ENCODE measurements at places on chromosomes 12 and 14.

DNA sequence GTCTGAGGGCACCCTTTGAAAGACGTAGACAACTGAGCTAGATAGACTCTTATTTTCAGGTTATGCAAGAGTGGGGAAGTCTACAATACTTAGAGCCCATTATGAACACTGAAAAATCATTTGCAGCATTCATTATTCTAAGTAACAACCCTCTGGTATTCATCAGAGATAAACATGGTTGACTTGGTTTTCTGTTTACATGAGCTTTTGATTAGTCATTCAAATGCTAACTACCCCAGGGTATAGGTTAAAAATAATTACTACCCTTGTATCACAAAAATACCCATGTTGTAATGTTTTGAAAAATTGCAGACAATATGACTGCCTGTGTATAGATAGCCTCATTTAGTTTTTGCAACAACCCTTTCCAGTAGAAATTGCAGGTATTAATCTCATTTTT lies 78.5 kb downstream of the PPFIBP1 start:
- H3K27me3 ChIP-seq = peaks cover 7% of the 10 kb centered on the region
- no peaks in the 10 kb centered on the region for H3K4me1 ChIP-seq
- H3K4me3 ChIP-seq = no peak overlapping the region
- DNase-seq = no peak
- no peaks in the 10 kb centered on the region for H3K36me3 ChIP-seq
- no peak overlapping the region for H3K27ac ChIP-seq

DNA sequence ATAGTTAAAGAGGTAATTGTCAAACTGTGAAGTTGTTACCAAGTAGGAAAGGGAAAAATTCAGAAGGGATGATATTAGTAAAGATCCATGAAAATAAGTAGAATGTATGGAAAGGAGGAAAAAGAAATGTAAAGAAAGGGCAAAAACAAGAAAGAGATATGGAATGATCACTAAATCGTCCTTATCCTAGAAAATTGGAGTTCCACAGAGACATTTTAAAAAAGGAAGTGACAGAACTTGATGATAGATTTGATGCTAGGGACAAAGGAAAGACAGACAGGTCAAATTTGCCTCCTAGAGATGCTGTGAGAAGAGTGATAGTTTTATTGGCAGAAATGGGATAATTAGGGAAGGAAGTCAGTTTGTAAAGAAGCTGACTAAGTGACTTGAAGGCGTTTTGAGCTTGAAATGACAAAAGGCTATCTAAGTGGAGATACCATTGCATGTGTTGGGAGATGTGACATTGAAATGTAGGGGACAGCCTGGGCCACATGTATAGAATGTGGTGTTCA lies 20.6 kb downstream of the TTC8 start:
- H3K27ac ChIP-seq = no peak overlapping the region
- DNase-seq = no peak
- H3K4me1 ChIP-seq = no peaks in the 10 kb centered on the region
- no peak overlapping the region for H3K4me3 ChIP-seq
- no peaks in the 10 kb centered on the region for H3K27me3 ChIP-seq
- H3K36me3 ChIP-seq = no peaks in the 10 kb centered on the region

DNA sequence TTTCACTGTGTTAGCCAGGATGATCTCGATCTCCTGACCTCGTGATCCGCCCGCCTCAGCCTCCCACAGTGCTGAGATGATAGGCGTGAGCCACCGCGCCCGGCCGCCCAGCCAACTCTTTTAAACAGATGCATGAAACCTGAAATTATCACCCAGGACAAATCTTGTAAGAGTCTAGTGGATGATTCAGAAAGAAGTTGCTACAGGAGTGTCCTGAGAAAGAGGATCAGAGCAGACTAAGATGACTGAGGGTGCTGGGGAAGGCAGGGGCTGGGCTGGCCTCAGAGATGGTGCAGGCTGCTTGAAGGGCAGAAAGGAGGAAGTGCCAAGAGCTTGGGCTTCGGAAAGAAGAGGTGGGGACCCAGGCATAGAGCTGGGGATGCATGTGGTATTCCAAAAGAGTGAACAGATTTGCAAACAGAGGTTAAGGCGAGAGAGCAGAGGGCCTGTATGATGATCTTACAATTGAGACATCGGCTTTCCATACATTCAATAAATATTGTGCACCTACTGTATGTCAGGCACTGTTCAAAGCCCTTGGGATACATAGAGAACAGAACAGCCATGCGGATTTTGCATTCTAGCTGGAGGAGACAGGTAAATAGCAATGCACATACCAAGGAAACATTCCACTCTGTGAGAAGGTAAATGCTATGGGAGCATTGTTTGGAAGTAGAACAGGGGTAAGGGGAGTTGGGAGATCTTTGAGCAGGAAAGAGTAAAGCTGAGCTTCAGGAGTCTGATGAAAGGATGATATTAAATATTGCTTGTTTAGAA lies 7.4 kb upstream of the CD9 start:
- H3K4me1 ChIP-seq = peaks cover 12% of the 10 kb centered on the region
- H3K27me3 ChIP-seq = peaks cover 39% of the 10 kb centered on the region
- no peak overlapping the region for H3K4me3 ChIP-seq

- H3K36me3 ChIP-seq = no peaks in the 10 kb centered on the region
- peaks cover 15% of the 10 kb centered on the region for H3K27me3 ChIP-seq
- peaks cover 5% of the 10 kb centered on the region for H3K4me1 ChIP-seq
- H3K27ac ChIP-seq = no peak overlapping the region
These were observed 196.4 kb downstream of the RGS6 start for GRCh38 chr14:72128629-72129028.

DNA sequence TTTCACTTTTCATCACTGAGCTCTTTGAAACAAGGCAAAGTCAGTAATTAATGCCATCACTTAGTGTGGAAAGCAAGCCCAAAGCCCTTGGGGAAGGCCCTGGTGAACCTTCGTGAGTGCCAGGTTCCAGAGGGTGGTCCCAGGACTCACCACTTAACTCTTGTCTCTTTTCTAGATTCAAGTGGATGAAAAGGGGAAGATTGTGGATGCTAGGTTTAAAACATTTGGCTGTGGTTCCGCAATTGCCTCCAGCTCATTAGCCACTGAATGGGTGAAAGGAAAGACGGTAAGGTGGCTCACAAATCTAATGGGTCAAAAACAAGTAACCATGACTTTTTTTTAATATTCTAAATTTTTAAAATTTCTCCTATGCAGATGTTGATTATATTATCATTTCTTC lies 2.8 kb downstream of the ISCU start:
- peak overlapping the region; percentile 50 for H3K27ac ChIP-seq
- no peaks in the 10 kb centered on the region for H3K27me3 ChIP-seq
- peaks cover 43% of the 10 kb centered on the region for H3K4me1 ChIP-seq
- H3K36me3 ChIP-seq = peaks cover 39% of the 10 kb centered on the region
- DNase-seq = no peak

DNA sequence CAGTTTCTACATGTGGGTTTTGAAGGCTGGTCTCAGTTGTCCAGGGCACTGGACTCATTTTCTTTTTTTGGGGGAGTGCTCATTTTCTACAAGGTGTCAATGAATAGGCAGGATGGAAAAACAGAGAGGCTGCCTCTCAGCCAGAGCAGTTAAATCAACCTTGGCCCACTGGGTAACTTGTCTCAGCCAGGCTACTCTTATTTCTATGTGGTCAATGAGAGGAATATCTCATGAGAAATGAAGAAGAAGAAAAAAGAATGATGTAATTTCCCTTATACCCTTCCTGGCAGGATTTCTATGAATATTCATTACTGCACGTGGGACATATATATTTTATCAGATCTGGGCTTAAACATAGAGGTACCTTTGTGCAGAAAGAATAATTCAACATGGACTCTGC lies 155.2 kb upstream of the E2F7 start:
- no peak for DNase-seq
- no peaks in the 10 kb centered on the region for H3K36me3 ChIP-seq
- no peak overlapping the region for H3K27ac ChIP-seq
- H3K27me3 ChIP-seq = no peaks in the 10 kb centered on the region
- H3K4me3 ChIP-seq = no peak overlapping the region
- no peaks in the 10 kb centered on the region for H3K4me1 ChIP-seq

- H3K36me3 ChIP-seq = no peaks in the 10 kb centered on the region
- peak overlapping the region; percentile 41 for H3K4me3 ChIP-seq
- DNase-seq = no peak
- no peaks in the 10 kb centered on the region for H3K27me3 ChIP-seq
These were observed 22.4 kb downstream of the SLC7A8 start for GRCh38 chr14:23160924-23161522.

DNA sequence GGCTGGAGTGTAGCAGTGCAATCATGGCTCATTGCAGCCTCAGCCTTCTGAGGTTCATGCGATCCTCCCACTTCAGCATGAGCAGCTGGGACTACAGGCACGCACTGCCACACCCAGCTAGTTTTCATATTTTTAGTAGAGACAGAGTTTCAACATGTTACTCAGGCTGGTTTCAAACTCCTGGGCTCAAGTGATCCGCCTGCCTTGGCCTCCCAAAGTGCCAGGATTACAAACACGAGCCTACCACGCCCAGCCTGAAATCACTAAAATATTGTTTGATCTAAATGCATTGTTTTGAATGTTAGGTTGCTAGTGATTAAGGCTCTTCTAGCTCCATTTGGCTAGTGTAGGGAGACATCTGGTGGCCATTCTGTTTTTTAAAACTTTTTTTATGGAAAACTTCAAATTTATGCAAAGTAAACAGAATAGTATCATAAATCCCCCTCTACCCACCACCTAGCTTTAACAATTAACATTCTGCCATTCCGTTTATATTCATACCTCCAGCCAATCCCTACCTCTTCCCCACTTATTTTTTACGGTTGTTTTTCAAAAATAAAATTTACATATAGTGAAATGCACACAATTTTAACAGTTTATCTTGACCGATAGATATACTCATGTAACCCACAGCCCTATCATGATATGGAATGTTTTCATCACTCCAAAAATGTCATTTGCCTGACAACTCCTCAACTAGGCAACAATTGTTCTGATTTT lies 37.8 kb downstream of the MYO1H start:
- H3K4me1 ChIP-seq = no peaks in the 10 kb centered on the region
- H3K27me3 ChIP-seq = no peaks in the 10 kb centered on the region
- no peak overlapping the region for H3K4me3 ChIP-seq
- no peaks in the 10 kb centered on the region for H3K36me3 ChIP-seq
- DNase-seq = no peak
- H3K27ac ChIP-seq = no peak overlapping the region

- H3K27ac ChIP-seq = no peak overlapping the region
- DNase-seq = no peak
- H3K27me3 ChIP-seq = peaks cover 62% of the 10 kb centered on the region
- peaks cover 16% of the 10 kb centered on the region for H3K4me1 ChIP-seq
- no peak overlapping the region for H3K4me3 ChIP-seq
These were observed 2.9 kb upstream of the HOXC12 start for GRCh38 chr12:53951577-53952334.

DNA sequence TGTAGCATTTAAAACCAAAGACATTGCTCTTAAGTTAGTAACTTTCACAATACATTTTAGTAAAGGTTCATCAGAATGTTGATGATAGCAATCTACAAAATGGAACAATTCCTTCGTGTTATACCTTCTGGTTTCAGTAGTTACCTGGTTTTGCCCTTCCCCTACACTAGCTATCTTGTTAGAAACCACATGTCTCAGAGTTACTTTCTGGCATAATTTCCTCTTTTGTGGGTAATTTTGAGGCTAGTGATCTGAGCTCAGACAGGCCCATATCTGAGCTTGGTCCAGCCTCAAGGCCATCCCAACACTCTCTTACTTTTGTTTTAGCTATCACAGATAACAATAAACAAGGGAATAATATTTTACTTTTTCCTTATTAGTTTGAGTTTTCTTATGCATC lies 196.9 kb downstream of the KITLG start:
- no peaks in the 10 kb centered on the region for H3K4me1 ChIP-seq
- no peaks in the 10 kb centered on the region for H3K27me3 ChIP-seq
- DNase-seq = no peak
- no peak overlapping the region for H3K27ac ChIP-seq

DNA sequence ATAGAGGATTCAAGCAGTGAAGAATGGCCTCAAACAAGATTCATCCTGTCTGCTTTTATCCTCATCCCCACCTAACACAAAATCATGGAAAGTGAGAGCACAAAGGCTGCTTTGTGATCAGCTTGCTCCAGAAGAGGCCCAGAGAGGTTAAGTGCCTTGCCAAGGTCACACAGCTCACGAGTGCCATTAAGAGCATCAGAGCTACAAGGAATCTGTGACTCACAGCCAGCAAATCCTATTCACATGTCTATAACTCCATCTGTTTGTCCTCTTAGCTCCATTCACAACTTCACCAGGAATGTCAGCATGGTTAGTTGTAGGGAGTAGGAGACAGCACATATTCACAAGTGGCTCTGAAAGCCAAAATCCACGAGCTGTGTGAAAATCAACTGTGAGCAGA lies 79.8 kb downstream of the TTC9 start:
- no peaks in the 10 kb centered on the region for H3K27me3 ChIP-seq
- no peaks in the 10 kb centered on the region for H3K4me1 ChIP-seq
- DNase-seq = no peak
- no peaks in the 10 kb centered on the region for H3K36me3 ChIP-seq

Data from natural killer cell treated with Interleukin-12 subunit alpha and Interleukin-12 subunit beta and Interleukin-15 and Interleukin-18, amount 100 ng/mL, for 72 hours (primary cell).